ENCODE measurements at places on chromosomes 11 and 22. TPM values are rescaled to one million over a fixed set of nuclear protein-coding genes. Genes with fewer than 3 reads are reported as not detected.

DNA sequence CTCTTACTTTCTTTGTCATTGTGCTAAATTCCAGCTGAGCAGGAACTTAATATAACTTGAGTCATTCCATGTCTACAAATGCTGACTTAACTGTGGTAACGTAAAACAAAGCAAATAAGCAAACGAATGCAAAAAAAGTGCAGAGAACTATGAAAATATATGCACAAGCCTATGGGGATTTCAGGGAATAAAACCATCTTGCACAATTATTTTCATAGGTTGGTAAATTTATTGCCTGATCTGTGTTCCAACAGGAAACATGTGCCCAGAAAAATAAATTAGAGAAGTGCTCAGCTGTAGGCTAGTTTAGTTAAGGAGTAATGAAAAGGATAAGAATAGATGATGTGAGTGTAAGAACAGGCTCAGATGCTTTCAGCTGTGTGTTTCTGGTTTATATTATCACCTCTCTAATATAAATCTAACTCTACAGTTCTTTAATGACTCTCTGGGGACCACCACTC lies 1169.3 kb downstream of the LRRC4C start:
- DNase-seq: no peak

CD3D gene
- not detected for total RNA-seq

CRYAB gene
- total RNA-seq: 264 TPM

DNA sequence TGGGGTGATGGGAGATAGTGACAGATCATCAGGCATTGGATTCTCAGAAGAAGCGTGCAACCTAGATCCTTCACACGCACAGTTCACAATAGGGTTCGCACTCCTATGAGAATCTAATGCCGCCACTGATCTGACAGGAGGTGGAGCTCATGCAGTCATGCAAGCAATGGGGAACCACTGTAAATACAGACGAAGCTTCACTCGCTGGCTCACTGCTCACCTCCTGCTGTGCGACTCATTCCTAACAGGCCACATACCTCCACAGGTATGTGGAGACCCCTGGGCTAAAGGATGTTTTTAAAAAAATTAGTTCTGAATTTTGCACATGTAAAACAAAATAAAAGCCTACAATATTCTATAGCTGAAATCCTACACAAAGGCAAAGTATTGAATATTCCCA lies 20.5 kb upstream of the TEAD1 start:
- DNase-seq: no peak

TBX10 gene
- total RNA-seq: not detected

DNA sequence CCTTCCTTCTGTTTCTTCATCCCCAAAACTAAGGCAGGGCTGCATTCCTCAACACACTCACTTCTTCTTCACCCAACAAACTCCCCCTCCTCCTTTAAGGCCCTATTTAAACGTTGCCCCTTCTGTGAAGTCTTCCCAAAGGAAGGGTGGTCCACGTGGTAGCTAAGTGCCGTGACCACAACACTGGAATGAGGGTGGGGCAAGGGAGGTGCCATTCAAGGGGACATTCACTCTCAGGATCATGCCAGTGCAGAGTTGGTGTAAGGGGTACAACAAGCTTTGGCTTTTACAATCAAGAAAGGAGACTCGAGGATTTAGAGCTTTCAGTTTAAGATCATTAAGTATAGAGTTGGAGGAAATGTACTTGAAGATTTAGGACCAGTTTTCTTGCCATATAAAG lies 8.0 kb upstream of the MS4A10 start:
- DNase-seq: no peak

ACAT1 gene
- 143 TPM for total RNA-seq

- peak; percentile 70 for DNase-seq
These were observed 4.4 kb downstream of the EFEMP2 start for GRCh38 chr11:65868076-65868667.

GRCh38 chr11:690738-691633 lies 4.0 kb downstream of the DEAF1 start:
- no peak for DNase-seq

DNA sequence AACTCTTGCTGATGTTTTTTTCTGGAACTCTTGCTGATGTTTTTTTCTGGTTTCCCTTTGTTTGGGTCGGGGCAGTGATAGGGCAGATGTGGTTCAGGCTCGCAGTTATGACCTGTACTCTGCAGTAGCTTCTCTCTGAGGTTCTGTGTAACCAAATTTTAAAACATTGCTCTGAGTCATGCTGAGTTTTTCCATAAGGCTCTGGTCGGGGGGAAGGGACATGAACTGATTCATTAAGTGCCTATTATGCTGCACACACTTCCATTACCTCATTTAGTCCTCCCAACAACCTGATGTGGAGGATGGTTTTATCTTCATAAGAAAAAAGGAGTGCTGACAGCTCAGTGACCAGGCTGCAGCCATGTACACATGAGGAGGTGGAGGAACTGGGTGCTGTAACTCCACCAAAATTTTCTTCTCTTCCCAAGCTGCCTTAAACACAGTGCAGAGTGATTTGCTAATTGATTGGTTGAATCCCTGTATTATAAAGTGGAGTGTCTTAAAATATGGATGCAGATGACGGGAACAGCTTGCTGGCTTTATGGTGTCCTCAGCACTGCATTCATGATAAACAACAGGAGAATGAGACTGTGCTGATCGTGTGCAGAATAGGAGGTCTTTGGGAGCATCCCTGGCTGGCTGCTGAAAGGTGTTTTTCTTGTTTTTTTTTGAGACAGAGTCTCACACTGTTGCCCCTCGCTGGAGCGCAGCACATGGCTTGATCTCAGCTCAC lies 19.1 kb downstream of the TNRC6B start:
- no peak for DNase-seq

CCDC188 gene
- total RNA-seq: not detected

PTPRCAP gene
- 3.7 TPM for total RNA-seq

GRCh38 chr11:5631417-5631816 lies 6.6 kb downstream of the TRIM34 start:
- DNase-seq: no peak

PPFIBP2 gene
- total RNA-seq: 4.1 TPM

DNA sequence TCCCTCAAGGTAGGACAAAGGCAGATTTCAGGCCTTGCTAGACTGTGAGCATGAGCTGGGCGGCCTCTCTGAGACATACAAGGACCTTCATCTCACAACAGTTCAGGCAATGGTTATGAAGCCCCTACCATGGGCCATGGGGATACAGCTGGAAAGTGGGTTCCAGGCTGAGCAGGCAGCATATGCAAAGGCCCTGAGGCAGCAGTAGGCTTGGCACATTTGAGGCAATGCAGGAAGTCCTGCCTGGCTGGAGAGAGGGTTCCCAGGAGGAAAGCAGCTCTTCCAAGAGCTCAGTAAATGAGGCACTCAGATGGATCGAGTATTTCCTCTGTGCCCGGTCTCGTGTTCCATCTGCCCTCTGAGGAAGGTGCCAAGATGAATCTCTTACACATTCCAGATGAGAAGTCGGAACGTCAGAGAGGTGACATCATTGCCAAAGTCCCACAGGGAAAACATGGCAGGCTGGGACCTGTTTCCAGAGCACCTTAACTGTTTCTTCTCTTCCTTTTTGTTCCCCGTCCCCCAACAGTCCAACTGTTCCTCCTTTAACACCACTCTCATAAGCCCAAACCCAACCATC lies 388.6 kb downstream of the MN1 start:
- DNase-seq: no peak

SLC1A2 gene
- 2.2 TPM for total RNA-seq

IL18 gene
- 9.8 TPM for total RNA-seq

All from sigmoid colon (tissue), 7 donors.